ENCODE measurements at places on chromosomes 1 and 21.

- no peak for DNase-seq
These were observed 426.3 kb upstream of the CHRM3 start for GRCh38 chr1:238960071-238960470.

DNA sequence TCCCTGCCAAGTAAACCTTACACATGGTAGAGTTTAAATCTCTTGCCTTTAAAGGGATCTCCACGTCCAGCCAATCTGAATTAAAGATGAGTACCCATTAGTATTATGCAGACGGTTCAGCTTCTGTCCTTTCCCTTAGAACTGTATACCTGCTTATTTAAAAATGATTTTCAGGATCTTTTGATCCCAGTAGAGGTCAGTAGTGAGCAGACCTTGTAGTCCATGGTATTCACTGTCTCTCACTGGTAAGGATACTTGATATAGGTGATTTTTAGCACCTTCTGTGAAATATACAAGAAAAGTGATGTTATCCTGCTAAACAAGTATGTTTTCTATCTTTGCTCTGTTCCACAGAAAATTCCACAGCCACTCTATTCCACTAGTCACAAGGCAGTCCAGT is 1211.6 kb upstream of the ADGRL4 start:
- DNase-seq = peak; percentile 2

GRCh38 chr1:239997515-239998311 is 94.0 kb upstream of the FMN2 start:
- DNase-seq = no peak

DNA sequence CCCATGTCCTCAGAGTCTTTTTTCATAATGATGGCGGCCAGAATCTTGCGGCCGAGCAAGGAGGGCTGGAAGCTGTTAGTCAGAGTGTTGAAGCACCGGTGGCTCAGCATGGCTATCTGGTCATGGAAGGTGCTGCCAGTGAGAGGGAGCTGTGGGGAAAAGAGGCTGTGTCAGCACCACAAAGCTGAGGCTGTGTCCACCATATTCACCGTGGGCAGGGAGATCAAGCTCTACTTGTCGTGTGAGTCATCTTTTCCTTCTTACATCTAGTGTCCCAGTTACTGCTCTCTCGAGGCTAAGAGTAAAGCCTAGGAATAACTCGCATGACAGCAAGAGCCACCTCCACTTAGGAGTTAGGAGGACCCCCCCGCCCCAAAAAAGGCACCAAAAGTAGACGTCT is 18.2 kb downstream of the ADAR start:
- DNase-seq = no peak

- no peak for DNase-seq
These were observed 46.7 kb upstream of the MTR start for GRCh38 chr1:236748268-236748870.

DNA sequence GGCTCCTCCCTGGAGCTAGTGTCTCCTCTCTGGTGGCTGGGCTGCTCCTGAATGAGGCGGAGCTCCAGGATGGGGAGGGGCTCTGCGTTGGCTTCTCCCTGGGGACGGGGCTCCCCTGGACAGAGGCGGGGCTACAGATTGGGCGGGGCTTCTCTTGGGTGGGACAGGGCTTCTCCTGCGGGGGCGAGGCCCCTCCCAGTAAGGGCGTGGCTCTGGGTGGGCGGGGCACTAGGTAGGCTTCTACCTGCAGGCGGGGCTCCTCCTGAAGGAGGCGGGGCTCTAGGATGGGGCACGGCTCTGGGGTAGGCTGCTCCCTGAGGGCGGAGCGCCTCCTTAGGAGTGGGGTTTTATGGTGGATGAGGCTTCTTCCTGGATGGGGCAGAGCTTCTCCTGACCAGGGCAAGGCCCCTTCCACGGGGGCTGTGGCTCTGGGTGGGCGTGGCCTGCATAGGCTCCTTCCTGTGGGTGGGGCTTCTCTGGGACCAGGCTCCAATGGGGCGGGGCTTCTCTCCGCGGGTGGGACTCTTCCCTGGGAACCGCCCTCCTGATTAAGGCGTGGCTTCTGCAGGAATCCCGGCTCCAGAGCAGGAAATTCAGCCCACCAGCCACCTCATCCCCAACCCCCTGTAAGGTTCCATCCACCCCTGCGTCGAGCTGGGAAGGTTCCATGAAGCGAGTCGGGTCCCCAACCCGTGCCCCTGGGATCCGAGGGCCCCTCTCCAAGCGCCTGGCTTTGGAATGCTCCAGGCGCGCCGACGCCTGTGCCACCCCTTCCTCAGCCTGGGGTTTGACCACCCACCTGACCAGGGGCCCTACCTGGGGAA is 22.7 kb upstream of the ARF1 start:
- DNase-seq = no peak

GRCh38 chr1:18480315-18481189 is at the start of gene KLHDC7A:
TSS of gene KLHDC7A (plus strand) at chr1:18480930. CDS start at chr1:18480982, 52 bp downstream.
- peak; percentile 5 for DNase-seq

- DNase-seq = no peak
These were observed 2.0 kb downstream of the RCC1 start for GRCh38 chr1:28507646-28508434.

DNA sequence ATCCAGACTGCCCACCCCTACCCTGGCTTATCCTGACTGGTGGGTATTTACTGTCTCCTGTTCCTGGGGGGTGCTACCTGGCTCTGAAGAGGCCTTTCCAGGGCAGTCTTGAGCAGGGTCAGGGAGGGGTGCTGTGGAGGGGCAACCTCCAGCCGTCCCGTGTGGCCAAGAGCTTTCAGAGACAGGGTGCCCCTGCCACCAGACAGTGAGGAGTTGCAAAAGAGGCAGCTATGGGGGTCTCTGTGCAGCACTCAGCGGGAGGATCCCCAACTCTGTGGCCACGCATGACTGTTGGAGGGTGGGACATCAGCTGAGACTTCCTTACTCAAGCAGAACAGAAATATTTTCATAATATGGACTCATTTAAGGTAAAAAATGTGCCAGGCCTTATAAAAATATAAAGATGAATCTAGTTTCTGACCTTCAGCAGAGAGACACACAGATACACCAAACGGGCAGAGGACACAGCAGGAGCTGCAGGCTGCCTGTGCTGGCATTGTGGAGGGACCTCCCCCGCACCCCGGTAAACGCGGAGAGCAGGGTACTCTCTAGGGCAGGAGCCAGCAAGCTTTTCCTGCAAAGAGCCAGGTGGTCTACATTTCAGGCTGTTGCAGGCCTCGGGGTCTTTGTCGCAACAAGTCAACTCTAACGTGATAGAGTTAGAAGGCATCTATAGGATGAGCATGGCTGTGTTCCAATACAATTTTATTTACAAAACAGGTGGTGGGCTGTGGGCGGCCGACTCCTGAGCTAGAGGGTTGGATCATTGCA is 252.6 kb downstream of the RHOU start:
- no peak for DNase-seq

GRCh38 chr1:92029241-92029922 is 403 bp upstream of the EPHX4 start:
- DNase-seq = no peak

- no peak for DNase-seq
These were observed 22.7 kb upstream of the EYA3 start for GRCh38 chr1:28111157-28111556.

DNA sequence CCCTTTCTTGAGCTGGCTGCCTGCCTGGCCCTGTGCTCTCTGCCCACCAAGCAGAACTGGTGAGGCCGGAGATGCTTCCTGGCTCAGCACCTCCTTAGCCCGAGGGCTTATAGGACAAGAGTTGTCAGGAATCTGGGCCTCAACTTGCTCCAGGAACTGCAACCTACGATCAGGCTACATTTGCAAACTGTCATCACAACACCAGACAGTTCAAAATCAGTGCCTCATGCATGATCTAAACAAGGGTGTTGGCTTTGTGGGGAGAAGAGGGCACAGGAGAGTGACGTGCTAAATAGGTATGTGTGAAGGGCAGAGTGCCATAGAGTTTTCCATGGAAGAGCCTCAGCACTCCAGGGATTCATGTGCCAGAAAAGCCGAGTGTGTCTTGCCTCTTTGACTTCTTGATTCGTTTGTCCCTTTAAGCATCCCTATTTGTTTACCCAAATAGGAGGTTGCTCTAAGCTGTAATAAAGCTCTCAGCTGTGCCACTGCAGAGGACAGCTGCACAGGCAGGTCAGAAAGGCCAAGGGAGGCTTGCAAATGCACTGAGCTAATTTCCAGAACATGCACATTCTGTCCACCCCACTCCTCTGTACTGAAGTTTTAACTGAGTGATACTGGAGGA is 30.2 kb upstream of the NEK2 start:
- DNase-seq = no peak

- no peak for DNase-seq
These were observed 24.6 kb downstream of the GALNT2 start for GRCh38 chr1:230091473-230092231.

- DNase-seq = no peak
These were observed 153.9 kb downstream of the CASZ1 start for GRCh38 chr1:10642403-10643080.

- no peak for DNase-seq
These were observed 35.2 kb upstream of the GOLT1A start for GRCh38 chr1:204248954-204249353.

GRCh38 chr1:214476986-214477870 is 74.2 kb downstream of the PTPN14 start:
- DNase-seq = no peak

DNA sequence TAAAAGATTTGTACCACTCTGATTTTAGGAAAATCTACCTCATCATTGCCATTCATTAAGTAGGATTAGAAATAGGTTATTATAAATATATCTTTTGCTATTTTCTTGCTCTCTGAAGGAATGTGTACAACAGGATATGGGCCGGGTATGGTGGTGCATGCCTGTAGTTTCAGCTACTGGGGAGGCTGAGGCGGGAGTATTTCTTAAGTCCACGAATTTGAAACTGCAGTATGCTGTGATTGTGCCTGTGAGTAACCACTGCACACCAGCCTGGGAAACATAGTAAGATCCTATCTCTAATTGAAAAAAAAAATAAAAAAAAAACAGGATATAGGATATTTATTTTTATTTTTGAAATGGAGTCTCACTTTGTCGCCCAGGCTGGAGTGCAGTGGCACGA is 50.0 kb downstream of the CLIC4 start:
- DNase-seq = no peak

GRCh38 chr1:153094426-153094825 is at the start of gene SPRR2E:
TSS of gene SPRR2E (minus strand) at chr1:153094526. CDS start at chr1:153093751, 775 bp downstream.
- no peak for DNase-seq

- no peak for DNase-seq
These were observed 20.5 kb downstream of the HSPG2 start for GRCh38 chr1:21916447-21917238.

DNA sequence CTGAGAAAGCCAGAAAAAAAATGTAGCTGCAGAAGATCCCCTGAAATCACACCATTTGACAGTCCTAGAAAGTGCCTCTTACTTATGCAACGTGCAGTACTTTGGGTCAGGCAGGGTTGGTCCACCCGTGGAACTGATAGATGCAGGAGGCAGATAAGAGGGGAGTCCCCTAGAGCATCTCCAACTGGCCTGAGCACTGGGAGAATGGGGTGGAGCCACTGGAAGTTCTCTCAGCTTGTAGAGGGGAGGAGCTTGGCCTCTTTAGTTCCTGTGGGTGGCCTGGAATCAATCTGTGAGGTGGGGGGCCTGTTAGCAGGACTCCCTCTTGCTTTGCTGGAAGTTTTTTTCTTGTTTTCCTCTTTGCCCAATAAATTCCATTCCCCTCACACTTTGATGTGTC is 335.7 kb upstream of the NCAM2 start:
- DNase-seq = no peak

- no peak for DNase-seq
These were observed 876 bp upstream of the NAV1 start for GRCh38 chr1:201537891-201538611.

DNA sequence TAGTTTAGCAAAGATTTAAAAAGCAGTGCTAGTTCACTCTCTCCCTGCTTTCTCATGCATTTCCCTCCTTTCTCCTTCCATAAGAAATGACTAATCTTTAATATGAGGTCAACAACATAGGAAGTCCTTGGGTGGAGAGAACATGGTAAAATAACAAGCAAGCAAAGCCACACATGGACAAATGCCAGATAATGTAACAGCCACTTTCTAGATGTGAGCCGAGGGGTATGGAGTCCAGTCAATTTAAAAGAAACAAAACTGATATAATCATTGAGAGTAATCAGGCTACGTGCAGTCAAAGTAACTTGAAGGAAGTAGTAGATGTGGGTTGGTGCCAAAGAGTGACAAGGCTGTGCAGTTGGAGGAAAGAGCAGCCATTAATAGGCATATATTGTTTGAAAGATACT is 69.6 kb downstream of the DUSP10 start:
- DNase-seq = no peak

DNA sequence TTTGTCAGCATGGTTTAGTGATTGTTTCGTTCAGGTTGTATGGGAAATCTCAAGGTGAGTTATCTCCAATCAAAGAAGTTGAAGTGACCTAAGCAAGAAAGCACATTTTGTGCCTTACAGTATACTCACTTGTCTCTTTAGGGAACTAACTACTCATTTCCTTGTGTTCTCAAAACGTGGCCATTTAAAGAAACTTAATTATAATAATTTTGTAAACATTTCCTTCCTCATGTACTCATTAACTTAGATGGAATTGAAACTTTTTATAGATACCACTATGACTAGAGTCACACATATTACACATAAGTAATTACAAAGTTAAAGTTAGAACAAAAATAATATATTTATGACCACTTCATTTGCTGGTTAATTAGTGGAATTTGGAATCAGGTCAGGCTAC is 552.6 kb downstream of the MRPL39 start:
- no peak for DNase-seq

DNA sequence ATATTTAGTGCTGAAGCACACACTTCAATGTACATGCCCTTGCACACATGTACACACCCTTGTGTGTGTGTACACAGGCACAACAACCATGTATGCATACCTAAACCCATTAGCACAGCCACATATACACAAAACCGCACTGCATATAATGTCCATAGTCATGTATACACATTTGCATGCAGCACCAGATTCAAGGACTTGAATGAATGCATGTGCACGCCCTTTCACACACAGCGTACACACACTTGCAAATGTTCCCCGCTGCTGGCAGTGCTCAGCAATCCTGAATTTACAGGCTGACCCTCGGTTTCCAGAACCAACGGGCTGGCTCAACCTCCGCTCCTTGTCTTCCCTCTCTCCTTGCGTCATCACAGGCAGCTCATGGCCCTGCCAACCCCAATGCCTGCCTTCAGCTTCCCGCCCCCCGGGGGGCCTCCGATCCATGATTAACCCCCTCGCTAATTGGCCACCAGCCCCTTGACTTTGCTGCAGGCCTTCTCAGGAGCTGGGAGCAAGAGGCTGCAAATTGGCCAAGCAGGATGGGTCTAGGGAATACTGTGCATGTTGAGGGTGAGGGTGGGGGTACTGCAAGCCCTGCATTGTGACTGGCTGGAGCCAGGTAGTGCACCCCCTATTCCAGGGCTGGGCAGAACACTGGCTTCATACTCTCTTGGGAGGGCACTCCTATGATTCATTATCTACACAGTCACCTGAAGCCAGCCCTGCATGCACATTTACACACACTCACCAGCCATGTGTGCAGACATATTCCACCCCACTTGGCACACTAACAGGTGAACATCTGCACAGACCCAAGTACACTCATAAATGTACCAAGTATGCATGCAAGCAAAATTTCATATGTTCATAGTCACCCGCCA is 7.9 kb downstream of the GPR3 start:
- DNase-seq = no peak

GRCh38 chr21:39666681-39667315 is 54.1 kb downstream of the B3GALT5 start:
- no peak for DNase-seq

All from Ammon's horn (tissue), 1 donor.